ENCODE measurements at places on chromosomes 6 and 20.

- no peak for DNase-seq
Measured at GRCh38 chr6:134416418-134417154, 98.7 kb upstream of the SGK1 start.

- DNase-seq = no peak
Measured at GRCh38 chr6:38567436-38567835, 72.3 kb downstream of the BTBD9 start.

- DNase-seq = no peak
Measured at GRCh38 chr20:63064745-63065711, 58.3 kb upstream of the BHLHE23 start.

DNA sequence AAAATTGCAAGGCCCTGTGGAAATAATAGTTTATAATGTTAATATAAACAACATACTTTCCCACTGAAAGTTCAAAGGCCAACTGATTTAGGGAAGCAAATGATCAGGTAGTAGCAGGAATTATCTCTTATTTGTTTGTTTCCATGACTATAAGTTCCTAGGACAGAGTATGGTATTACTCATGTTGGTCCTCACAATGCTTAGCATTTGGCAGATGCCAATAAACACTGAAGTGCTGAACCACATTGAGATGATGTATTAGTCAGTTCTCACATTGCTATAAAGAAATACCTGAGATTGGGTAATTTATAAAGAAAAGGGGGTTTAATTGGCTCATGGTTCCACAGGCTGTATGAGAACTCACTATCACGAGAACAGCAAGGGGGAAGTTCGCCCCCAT is 129.6 kb upstream of the NUP153 start:
- no peak for DNase-seq

GRCh38 chr6:134322216-134322615 is 4.3 kb upstream of the SGK1 start:
- DNase-seq = no peak

DNA sequence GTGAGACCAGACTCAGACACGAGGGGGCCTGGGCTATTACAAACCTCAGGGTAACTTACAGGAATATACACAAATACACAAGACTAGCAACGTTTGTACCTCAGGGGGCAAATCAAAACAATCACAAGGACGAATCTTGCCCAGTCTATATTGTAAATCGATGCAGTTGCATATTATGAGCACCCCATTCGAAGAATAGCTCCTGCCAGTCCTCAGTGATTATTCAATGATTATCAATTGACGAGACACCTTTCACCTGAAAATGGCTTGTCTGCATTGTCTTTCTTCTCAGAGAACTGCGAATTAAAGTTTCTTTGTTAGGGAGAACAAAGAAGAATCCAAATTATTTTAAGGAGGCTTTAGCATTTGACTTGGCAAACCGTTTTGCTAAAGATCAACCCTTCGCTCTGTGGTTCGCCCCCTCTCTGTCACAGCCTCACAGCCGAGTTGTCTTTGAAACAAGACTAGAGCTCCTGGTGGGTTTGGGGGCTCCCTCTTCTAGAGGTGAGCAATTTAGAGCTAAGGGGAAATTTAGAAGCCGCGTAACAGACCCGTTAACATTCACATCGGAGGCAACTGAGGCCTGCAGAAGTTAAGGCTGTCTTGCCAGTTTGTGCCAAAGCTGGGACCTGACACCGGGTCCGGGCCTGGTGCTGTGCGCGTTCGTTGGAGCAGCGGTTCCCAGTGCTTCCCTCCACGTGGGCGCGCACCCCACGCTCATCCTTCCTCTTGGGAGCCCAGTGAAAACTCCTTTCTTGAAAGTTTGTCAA is 24.9 kb upstream of the MAP3K7 start:
- no peak for DNase-seq

- DNase-seq = no peak
Measured at GRCh38 chr6:134683783-134684422, 266.0 kb downstream of the ALDH8A1 start.

GRCh38 chr6:82245376-82245775 is 2.2 kb downstream of the IBTK start:
- no peak for DNase-seq

DNA sequence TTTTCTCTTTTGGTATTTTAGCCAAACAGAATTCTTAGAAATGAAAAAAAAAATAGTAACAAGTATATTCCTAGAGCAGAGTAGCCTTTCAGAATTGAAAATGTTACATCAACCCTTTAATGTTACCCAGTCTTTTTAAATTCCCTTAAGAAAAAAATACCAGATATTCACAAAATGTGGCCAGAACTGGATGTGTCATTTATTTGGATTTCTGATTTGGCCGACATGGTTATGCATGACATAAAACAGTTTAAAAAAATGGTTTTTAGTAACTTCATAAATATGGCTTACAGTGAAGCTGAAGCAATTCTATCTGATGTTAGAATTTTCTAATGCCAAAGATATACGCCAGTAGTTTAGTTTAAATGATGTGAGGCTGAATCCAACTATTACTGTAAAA is 112.0 kb downstream of the ATXN1 start:
- DNase-seq = no peak

- DNase-seq = no peak
Measured at GRCh38 chr20:51456511-51457509, 85.7 kb downstream of the NFATC2 start.

- no peak for DNase-seq
Measured at GRCh38 chr6:7479801-7480266, 61.6 kb upstream of the DSP start.

GRCh38 chr20:13412806-13413445 is 191.9 kb downstream of the ISM1 start:
- no peak for DNase-seq

GRCh38 chr6:34606477-34607265 is 50.5 kb upstream of the SPDEF start:
- DNase-seq = no peak

DNA sequence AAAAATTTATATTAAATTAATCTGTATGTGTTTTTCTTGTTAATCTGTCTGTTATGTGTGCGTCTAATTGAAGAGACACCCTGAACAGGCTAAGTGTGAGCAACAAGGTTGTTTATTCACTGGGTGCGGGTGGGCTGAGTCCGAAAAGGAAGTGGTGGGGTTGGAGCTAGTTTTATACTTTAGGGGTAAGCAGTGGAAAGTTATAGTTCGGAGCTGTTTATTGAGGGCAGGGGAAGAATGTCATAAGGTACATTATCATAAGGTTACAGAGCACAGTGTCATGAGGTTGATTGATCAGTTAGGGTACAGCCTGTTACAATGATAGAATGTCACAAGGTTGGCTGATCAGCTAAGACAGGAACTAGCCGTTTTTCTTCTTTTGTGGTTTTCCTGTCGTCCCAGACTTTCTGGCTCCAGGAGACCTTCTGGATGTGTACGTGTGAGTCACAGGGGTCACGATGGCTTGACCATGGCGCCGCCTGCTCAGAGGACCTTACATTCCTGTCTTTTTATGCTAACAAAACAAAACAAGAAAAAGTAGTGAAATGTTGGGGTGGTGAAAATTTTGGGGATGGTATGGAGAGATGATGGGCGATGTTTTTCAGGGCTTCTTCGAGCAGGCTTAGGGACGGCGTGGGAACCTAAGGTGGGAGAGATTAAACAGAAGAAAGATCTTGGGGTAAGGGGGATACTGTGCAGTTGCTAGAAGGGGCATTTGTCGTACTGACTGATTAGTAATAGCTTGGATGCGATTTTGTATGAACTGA is 754.0 kb upstream of the ADGRB3 start:
- no peak for DNase-seq

DNA sequence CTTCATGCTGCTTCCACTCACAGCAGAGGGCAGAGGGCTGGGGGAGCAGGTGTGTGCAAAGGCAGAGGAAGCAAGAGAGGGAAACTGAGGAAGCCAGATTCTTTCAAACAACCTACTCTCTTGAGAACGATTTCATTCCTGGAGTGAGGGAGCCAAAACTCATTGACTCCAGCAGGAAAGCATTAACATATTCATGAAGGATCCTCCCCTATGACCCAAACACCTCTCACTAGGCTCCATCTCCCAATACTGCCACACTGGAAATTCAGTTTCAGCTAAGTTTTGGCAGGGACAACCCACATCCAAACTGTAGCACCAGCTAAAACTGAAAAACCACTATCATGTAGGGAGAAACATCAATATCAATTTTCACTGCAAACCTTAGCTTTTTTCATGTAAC is 125.1 kb downstream of the OLIG3 start:
- DNase-seq = no peak

GRCh38 chr6:145071836-145072235 is 663.5 kb downstream of the EPM2A start:
- no peak for DNase-seq

DNA sequence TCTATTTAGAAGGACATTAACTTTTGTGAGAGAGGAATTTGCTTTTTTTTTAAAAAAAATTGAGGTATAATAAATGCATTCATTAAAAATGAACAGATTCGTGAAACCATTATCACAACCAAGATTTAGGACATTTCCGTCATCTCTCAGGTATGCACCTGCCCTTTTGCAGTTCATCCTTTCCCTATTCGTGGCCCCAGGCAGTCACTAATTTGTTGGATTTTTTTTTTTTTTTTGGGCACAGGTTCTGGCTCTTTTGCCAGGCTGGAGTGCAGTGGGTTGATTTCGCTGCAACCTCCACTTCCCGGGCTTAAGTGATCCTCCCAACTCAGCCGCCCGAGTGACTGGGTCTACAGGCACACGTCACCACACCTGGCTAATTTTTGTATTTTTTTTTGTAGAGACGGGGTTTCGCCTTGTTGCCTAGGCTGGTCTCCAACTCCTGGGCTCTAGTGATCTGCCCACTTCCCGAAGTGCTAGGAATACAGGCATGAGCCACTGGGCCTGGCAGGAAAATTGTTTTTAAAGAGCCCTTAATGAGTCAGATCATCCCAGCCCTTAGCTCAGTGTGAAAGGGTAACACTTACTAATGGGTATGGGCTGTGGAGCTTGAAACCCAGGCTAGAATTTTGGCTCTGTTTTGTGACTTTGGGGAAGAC is 9.2 kb downstream of the PHF3 start:
- no peak for DNase-seq

- no peak for DNase-seq
Measured at GRCh38 chr20:63472862-63473390, 471 bp upstream of the KCNQ2 start.

DNA sequence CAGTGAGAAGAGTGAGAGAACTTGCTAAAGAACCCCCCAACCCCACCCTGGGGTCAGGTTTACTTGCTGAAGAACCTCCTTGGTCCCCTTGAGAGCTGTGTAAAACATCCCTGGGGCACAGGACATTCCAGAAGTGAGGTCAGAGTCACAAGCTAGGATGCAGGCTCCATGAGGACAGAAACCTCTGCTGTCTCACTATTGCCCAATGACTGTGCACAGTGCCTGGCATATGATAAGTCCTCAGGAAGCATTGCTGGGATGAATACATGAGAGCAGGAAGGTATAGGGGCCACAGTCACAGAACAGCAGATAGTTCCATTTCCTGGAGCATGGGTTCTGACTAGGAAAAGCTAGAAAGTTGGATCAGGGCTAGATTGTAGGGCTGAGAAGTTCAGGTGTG is 18.4 kb downstream of the NT5E start:
- no peak for DNase-seq
